ENCODE measurements at places on chromosomes 4 and X.

DNA sequence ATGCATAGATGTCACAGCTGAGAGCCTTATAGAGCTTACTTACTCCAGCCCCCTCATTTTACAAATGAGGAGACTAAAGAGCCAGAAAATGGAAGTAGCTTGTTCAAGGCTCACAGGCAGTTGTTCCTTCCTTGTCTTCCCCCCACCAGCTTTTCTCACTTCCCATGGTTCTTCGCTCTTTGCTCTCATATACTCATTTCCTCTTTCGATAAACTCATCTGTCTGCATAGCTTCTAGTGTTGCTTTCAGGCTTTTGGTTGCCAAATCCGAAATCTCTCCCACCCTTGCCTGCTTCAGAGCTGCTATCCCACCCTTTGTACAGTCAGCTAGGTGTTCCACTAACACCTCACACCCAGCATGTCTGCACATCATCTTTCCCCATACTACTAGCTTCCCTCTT, 25.0 kb upstream of the GJB1 start:
- DNase-seq = no peak

- DNase-seq = no peak
Observed at GRCh38 chr4:28723371-28723770, 1862.7 kb downstream of the STIM2 start.

DNA sequence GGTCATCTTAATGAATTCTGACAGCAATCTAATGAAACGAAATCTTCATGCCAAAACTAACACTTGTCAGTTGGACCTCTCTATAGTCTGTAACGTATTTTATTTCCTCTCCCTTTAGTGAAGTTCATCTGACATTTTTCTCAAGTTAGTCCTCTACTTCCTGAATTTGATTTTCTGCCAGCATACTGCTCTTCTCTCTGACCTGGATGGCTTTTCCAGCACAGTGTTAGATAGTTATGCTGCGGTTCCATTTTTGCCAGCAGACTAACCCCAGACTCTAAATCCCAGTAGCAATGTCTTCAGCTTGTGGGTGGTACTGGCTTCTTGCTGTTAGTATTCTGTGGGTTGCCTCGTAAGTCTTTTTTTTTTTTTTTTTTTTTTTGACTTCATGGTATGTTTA, 146.7 kb upstream of the VEGFC start:
- DNase-seq = peak; percentile 33

DNA sequence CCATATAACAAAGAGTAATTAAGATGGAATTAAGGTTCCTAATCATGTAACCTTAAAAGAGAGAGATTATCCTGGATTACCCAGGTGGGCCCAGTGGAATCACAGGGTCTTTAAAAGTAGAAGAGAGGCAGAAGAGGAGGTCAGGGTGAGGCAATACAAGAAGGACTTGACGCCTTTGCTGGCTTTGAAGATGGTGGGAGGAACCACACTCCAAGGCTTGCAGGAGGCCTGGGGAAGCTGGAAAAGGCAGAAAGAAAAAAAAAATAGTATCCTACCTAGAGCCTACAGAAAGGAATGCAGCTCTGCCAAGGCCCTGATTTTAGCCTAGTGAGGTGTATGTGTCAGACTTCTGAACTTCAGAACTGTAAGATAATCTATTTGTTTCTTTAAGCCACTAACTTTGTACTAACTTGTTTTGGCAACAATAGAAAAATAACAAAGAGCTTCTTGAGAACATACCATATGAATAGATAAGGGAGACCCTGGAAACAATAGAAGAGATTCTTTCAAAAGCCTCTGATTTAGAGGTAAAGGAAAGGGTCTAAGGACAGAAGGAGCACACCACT, 229.9 kb upstream of the TTC29 start:
- DNase-seq = no peak

GRCh38 chrX:55220119-55220794, at the start of gene PAGE5:
PAGE5 (plus strand) TSS chrX:55220346; CDS start chrX:55221383, 1,037 bp downstream.
- no peak for DNase-seq

- no peak for DNase-seq
Observed at GRCh38 chrX:145773006-145773405, 44.6 kb upstream of the SLITRK2 start.

DNA sequence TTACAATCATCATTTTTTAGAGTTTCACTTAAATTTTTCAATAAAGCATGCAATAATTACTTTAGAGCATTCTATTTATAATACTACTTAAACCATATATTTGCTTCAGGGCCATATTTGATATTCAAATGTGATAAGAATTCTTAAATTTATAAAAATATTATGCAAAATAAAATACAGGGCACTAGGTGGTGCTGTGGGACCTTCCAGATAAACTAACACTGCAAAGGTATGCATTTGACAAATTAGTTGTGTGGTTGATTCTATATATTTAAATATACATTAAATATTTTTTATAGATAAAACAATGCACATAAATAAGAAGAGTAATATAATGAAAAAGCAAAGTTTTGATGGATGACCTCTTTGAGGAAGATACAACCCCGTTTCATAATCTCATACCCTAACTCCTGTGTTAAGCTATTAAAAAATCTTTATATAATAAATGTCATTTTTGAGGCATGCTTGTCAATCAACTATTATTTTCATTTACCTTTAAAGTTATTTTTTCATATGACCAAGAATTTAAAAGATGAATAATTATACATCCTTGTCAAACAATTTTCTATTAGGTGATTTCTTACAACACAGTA, 128.4 kb downstream of the REELD1 start:
- no peak for DNase-seq

- no peak for DNase-seq
Observed at GRCh38 chr4:113057891-113058290, 8.4 kb downstream of the ANK2 start.

- DNase-seq = no peak
Observed at GRCh38 chr4:152696764-152697261, 17.0 kb upstream of the TMEM154 start.

DNA sequence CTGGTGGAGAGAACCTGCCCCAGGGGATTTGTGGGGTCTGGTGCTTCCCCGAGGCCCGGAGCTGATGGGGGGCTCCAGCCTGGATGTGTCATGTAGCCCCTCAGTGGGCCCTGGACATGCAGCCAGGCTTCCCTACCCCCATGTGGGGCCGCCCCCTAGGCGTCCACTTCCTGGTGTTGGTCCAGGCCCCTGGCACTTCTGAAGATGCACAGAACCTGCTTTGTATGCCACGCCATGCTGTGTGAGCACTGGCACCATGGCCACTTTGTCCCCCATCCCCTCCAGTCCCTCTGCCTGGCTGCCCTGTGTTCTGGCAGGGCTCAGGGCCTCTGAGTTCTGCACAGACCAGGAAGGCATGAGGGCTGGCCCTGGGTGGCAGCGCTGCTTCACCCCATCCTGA, 29.2 kb downstream of the WFS1 start:
- no peak for DNase-seq

DNA sequence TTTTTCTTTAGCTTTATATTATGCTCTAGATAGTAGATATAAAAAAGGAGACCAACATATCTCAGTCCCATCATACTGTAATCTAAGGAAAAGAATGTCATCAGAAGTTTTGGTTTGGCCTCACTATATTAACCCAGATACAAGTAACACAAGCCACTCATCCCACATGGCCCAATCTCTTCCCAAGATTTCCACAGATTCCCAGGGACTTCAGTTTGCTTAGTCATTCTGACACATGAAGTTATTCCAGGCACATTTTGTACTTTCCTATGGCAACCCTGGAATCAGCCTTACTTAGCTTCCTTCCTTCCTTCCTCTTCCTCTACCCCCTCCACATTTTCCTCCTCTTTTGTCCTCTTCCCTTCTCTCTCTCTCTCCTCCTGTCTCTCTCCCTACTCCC, 21.7 kb upstream of the DCLK2 start:
- DNase-seq = no peak

- DNase-seq = no peak
Observed at GRCh38 chrX:35868501-35868900, 51.0 kb upstream of the CFAP47 start.

- DNase-seq = no peak
Observed at GRCh38 chr4:26174027-26174426, 146.8 kb upstream of the RBPJ start.

- DNase-seq = no peak
Observed at GRCh38 chrX:154379569-154379951, 465 bp downstream of the EMD start.

DNA sequence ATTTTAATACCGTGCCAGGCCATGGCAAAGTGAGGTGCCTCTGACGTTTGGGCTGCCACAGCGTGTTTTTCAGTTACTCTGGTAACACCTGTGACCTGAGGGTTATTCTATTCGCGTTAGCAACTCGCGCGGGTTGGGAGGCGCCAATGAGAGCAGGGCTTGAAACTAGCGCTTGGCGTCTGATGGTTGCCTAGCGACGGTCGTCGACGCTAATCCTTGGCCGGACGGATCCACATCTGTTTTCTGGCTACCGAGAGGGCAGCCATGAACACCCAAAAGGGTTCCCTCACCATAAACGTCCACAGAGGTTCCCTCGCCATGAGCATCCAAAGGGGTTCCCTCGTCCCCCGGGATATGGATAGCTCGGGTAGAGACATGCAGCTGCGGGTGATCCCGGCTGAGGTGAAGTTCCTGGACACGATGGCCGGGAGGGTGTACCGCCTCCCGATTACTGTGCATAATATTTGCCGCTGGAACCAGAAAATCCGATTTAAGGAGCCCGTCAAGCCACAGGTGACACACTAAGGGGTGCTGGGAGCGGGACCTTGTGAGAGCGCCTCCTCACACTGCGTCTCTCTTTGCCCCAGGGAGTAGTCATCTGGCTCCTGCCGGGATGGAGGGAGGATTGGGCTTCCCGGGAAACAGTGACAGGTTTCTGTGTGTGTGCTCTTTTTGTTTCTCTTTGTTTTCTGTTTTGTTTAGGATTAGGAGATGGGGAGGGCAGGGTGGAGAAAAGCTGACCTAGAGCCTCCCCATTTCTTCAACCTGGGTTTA, at the start of gene CFAP47:
Gene CFAP47, plus strand, starts transcription at position 199 of the 774 bp plus-strand sequence. Its CDS starts 66 bp downstream, at position 265.
- no peak for DNase-seq

DNA sequence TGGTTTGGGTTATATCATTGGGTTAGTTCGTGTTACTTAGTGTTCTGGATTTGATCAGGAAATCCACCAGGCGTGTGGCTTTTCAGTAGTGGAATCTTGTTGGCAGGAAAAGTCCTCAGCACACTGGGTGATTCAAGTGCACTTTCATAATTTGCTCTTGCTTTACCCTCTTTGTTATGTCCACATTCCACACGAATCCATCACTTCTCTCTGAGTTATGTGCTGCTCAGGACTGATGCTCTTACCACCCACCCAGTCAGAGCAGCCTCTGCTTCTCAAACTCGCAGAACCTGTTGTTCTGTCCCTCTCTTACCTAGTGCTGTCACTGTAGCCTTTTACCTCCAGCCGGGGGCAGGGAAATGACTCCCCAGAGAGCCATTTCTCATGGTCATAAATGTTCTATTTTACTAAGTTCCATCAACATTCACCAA, 37.2 kb upstream of the SCRG1 start:
- DNase-seq = peak; percentile 83

GRCh38 chr4:6041800-6042199, 23.6 kb upstream of the C4orf50 start:
- no peak for DNase-seq

- DNase-seq = no peak
Observed at GRCh38 chr4:101933855-101934254, 143.3 kb downstream of the BANK1 start.

DNA sequence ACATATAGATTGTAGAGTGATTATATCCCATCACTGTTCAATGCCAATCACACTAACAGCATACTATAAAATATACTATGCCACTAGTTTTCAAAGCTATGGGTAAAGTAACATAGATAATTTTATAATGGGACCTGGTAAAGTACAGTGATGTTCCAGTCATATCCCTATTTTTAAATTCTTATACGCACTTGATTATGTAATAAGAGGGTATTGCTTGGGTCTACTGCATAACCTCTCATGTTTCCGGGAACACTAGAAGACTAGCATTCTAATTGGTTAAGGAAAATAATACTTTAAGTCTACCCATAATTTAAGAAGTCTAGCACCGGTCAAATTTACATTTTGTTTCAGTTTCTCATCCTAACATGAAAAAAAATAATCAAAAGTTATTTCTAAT, 275.1 kb downstream of the CHIC1 start:
- DNase-seq = no peak

- DNase-seq = no peak
Observed at GRCh38 chr4:177304094-177304493, 5.6 kb upstream of the NEIL3 start.

GRCh38 chrX:51182545-51182944, 150.1 kb upstream of the NUDT10 start:
- no peak for DNase-seq

- no peak for DNase-seq
Observed at GRCh38 chr4:124046190-124046589, 649.6 kb downstream of the SPRY1 start.

GRCh38 chrX:68490644-68491043, 8.2 kb upstream of the YIPF6 start:
- DNase-seq = no peak

GRCh38 chr4:184473499-184474262, 669 bp downstream of the IRF2 start:
- no peak for DNase-seq

DNA sequence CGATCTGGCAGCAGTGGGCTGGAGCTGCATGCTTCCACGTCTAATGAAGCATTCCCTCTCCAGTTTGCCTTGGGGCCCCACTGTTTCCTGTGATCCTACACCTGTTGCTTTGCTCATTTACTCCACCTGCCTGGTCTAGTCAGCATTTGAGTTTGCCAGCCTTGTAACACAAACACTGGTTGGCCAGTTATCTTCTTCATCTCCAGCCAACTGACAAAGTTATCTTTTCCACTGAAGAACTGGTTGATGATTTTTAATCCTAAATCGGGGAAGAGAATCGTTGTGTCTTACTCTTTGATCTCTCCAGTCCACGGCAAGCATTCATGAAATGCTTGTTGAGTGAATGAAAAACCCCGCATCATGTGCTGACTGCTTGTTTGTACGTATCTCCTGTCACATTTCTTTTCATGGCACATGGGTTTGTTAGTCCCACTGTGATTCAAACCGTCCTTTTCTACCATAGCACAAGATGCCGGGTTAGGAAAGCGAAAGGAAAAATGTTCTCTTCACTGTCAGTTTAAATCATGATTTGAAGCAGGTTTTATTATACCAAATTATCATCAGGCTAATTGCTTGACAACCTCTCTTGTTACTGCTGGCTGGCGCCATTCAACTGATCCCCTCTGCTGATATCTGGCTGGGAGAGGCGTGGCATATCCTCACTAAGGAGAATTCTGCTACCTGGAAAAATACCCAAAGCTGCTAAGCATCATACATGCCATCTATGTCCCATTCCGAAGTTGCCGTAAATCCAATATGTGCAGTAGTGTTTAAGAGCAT, 144.8 kb downstream of the SHROOM3 start:
- no peak for DNase-seq

DNA sequence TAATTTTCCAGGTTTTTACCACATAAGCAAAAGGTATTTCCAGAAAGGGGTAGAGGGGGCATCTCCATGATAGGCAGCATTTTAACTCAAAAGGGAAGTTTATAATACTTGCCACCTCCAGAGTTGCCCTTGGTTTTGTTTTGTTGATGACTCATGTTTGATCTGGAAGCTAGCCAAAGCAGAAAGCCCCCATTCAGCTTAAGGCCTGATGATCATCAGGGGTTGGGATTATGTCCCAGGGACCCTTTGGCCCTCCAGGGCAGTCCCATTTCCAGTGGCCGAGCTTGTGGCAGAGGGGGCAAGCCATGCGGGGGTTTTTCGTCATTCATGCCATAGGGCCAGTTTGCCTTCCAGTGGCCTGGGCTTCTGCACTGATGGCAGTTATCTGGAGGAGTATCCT, 143.0 kb upstream of the PLAC1 start:
- DNase-seq = no peak

- peak; percentile 25 for DNase-seq
Observed at GRCh38 chrX:123422875-123423274, 238.8 kb downstream of the GRIA3 start.

GRCh38 chr4:89576246-89576645, 260.7 kb downstream of the SNCA start:
- no peak for DNase-seq
